Fibroblast of the conjunctiva (primary cell): ENCODE measurements at places on chromosomes 1 and 21.

DNA sequence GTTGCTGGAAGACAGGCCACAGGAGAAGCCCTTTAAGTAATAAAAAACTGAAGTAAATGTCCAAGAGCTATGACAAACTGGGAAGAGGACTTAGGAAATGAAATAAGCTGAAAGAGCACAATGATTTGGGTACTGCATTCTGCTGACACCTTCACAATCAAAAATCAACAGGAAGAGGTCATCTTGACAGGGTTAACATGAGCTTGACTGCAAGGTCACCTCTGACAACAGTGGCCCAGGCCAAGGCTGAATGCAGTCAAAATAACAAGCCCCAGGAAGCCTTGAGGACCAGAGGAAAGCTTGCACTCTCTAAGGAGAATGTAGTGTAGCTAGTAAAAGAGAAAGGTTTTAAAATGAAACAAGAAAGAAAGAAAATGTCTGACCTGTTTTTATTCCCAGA is 179.3 kb downstream of the SEC16B start:
- no peak for DNase-seq

- DNase-seq, result no peak
Measured at GRCh38 chr1:203519053-203519840, 25.3 kb downstream of the OPTC start.

DNA sequence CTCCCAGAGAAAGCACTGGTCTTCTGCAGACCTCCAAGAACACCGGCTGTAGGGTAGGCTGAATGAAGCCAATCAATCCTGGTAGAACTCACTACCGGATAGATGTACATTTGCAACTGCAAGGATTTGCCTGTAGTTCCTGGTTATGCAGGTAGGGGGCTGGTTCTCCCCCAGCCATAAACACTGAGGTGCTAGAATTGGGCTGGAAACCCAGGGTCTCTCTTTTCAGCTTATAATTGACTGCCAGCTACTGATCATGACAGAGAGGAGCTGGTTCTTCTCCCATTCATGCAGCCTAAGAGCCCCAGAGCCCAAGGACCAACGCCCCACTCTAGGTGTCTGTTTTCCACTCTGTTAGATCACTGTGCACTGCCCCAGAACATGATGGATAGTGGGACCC is 21.5 kb upstream of the MTARC2 start:
- no peak for DNase-seq

DNA sequence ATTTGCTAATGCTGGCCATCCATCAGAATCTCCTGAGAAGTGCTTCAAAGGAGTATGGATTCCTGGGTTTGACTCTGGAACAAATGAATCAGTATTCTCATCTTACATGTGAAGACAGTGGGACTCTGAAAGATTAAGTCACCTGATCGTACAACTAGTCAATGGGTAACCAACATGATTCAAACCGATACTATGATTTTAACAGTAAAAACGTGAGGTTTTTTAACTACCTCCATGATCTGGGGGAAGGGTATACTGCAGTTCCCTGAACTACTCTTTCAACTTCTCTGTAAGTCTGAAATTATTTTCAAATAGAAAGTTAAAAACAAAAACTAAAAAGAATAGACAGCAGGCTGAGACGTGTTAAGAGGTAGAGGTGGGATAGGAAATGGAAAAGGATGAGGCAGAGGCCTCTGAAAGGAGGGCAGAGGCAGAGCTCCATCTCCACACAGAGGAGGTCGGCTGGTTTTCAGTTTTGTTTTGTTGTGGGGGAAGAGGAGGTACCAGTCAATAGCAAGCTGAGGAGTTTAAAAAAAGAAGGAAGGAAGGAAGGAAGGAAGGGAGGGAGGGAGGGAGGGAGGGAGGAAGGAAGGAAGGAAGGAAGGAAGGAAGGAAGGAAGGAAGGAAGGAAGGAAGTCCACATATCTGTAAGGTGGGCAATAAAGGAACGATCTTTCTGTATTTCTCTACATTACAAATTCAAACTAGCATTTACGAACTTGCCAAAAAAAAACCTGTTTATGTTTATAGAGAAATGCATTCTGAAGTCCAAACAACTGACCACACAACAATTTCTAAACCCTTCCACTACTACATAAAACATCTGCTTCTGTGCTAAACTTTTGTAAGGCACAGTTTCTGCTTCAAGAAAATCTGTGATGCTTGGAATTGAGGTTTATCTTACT is 213.1 kb downstream of the RERE start:
- no peak for DNase-seq

GRCh38 chr1:184708084-184708676 is 46.5 kb downstream of the EDEM3 start:
- no peak for DNase-seq

GRCh38 chr1:14236097-14236496 is 362.4 kb upstream of the KAZN start:
- no peak for DNase-seq

- DNase-seq, result peak; percentile 55
Measured at GRCh38 chr1:9438431-9439073, 100.7 kb upstream of the SLC25A33 start.

GRCh38 chr1:8002329-8002910 is 23.7 kb downstream of the ERRFI1 start:
- no peak for DNase-seq

DNA sequence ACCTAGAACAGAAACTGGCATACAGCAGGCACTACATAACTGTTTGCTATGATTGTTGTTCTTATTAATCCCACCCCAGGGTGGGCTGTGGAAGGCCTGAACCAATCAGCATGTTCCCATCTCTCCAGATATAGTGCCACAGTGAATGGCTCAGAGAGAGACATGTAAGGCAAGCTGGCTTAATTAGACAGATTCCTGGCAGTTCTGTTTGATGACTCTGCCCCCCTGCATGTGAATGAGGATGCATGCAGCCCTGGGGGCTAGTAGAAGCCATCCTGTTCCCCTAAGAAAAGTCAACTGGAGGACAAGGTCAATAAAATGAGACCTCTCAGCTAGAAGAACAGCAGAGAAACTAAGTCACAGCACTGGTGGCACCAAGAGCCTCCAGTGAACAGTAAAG is 130.3 kb downstream of the GLIS1 start:
- no peak for DNase-seq

GRCh38 chr1:200437556-200438203 is 27.8 kb upstream of the ZNF281 start:
- no peak for DNase-seq
